ENCODE measurements at places on chromosomes 7 and 10.
A peak's percentile ranks its signal among the peaks of the same experiment; 100 is the strongest.

DNA sequence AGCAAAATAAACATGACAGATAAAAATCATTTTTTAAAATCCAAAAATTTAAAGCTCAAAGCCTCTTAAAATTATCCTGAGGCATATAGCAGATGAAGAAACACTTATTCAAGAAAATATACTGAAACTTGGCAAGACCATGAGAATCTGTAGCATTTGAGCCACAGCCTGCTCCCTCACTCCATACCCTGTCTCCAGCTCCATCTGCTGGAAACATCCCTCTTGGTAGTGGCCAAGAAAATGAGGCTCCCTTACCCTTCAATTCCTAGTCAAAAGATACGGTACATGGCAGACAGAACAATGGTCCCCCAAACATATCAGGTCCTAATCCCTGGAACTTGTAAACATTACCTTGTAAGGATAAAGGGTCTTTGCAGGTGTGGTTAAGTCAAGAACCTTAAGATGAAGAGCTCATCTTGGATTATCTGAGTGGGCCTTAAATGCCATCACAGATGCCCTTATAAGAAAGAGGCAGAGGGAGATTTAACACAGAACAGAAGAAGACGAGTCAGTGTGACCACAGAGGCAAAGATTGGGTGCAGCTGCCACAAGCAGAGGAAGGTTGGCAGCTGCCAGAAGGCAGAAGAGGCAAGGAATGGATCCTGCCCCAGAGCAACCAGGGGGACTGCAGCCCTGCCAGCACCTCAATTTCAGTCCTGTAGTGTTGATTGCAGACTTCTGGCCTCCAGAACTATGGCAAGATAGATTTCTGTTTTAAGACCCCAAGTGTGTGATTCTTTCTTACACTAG is 149.4 kb downstream of the ZNF248 start:
- DNase-seq, result no peak

GRCh38 chr10:73840056-73840402 is 28.6 kb upstream of the NDST2 start:
- DNase-seq, result no peak

GRCh38 chr10:7350541-7351195 is 60.2 kb downstream of the SFMBT2 start:
- DNase-seq, result no peak

- DNase-seq, result no peak
Observed at GRCh38 chr10:67115972-67116371, 190.1 kb downstream of the LRRTM3 start.

DNA sequence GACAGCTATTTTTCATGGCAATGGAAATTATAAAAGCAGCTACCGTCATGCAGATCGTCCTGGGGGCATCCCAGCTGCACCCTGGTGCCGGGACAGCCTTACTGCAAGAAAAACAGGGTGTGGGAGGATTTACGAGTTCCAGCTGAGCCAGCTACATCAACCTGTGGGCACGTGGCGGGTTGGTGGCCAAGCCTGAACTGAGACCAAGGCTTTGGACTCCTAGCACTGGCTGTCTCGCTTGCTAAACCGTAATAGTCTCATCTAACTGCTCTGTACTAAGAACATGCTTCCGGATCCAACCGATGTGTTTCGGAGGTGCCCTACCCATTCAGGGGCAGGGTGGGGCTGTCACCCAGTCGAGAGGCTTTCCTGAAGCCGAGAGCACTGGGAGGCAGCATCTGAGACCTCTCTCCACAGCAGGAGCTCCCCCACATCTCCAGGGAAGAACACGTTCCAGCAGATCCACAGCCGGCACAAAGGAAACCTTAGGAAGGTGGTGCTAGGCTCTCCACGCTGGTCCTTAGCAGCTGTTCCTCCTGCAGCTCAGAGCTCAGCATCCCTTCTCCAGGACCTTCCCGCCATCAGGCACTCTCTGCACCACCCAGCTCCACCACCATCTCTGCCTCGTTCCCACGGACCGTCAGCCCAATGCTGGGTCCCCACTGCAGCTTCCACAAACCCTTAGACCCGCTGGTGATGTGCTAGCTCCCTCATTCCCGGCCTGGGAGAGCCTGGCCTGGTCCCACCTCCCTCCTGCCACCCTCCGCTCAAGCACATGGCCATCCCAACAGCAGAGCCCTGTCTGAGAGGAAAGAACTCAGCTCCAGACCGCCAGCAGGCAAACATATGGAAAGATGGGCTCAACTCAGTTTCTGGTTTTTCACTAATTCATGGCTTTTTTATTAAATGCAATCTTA is 158.5 kb downstream of the PTPRN2 start:
- no peak for DNase-seq

DNA sequence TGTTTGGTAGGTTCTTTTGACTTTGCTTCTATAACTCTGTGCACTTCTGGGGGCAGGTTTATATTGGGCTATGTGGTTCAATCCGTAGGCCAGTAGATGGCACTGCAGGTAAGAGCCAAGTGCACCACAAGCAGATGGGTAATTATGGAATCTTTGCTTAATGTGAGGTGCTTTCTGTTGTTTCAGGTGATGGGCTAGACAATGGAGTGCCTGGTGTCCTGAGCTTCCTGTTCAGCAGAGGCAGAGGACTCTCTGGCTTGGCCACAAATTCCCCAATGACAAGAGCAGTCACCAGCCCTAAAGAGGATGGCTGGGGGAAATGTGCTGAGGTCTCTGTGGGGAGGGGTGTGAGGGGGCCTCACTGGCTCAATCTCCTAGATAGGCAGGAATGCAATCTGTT is 455.0 kb downstream of the CCSER2 start:
- no peak for DNase-seq

GRCh38 chr7:30920584-30921539 is 9.2 kb downstream of the AQP1 start:
- DNase-seq, result no peak

DNA sequence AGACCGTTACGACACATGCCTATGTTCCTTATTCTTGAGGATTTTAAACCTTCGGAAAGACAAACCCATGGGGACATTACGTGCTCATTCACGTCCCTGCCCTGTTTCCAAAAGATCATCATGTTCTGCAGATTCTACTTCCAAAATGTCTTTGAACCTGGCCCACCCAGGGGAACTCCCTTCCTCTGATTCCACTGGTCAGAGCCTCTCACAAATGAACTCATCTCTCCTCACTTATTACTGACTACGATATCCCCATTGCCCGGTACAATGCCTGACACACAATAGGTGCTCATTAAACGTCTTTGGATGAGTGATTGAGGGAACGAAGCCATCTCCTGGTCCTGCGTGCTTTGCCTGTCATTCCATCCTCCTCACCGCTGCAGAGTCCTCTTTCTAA is 168.3 kb upstream of the RNF32 start:
- DNase-seq, result no peak

GRCh38 chr10:71726580-71727104 is 7.1 kb upstream of the C10orf105 start:
- DNase-seq, result no peak

- DNase-seq, result no peak
Observed at GRCh38 chr10:125048094-125048864, 106.4 kb downstream of the ZRANB1 start.

DNA sequence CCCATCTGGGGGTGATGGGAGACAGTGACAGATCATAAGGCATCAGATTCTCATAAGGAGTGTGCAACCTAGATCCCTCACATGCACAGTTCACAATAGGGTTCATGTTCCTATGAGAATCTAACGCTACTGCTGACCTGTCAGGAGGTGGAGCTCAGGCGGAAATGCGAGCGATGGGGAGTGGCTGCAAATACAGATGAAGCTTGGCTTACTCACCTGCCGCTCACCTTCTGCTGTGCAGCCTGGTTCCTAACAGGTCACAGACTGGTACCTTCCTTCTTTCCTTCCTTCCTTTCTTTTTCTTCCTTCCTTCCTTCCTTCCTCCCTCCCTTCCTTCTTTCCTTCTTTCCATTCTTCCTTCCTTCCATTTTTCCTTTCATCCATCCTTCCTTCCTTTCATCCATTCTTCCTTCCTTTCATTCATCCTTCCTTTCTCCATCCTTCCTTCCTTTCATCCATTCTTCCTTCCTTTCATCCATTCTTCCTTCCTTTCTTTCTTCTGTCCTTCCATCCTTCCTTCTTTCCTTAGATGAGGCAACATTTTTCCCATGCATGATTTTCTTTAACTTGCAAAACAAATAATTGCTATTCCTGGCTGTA is 370.0 kb upstream of the AUTS2 start:
- DNase-seq, result no peak

- DNase-seq, result no peak
Observed at GRCh38 chr10:3832022-3832786, 47.2 kb upstream of the KLF6 start.

DNA sequence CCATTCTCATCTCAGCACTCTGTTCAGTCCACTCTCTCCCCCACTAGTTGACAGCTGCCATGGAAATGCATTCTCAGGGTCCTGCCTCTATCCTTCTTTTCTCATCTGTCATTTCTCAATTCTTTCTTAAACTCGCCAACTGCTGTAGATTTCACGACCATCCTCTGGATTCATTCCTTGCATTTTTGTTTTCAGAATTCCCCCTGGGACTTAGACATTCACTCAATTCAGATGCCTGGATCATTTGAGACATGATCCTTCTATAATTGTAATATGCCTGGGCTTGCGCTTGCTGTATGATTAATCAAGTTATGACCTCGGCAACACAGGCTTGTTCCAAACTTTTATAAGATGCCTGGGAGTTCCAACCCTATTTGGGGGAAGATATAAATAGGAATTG is 104.5 kb downstream of the RAB11FIP2 start:
- DNase-seq, result no peak

DNA sequence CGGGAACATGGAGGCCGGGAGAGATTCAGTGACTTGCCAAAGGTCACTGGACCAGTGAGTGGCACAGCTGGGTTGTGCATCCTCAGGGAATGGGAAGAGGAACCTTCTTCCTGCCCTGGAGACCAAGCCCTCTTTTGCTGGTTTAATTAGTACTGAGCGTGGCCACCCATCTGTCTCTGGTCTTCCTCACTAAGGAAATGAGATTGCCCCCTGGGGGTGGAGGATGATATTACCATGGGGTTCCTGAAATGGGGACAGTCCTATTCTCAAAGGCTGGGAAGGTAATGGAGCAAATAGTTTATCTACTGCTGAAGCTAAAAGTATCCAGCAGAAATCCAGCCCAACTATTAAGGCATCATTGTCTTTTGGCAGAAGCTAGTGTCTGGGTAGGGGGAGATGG is 98.6 kb upstream of the FGFR2 start:
- no peak for DNase-seq

DNA sequence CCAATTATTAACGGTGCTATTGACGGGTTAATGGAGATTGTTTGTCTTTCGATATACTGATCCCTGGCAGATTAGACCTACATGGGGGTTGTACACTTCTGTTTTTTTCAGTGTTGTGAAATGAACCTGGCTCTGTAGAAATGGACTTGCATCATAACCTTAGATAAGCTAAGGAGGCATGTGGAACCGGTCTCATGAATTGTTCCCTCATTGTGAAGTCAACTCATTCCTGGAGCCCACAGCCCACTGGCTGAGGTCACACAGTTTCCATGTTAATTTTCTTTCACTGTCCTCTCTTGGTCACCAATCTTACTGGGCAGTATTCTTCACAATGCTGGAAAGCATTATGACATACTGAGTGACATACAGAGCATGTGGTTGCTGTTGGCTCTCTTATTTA is 202.8 kb downstream of the BMPER start:
- no peak for DNase-seq

GRCh38 chr10:46239993-46240683 is 46.7 kb upstream of the ANTXRL start:
- DNase-seq, result no peak

DNA sequence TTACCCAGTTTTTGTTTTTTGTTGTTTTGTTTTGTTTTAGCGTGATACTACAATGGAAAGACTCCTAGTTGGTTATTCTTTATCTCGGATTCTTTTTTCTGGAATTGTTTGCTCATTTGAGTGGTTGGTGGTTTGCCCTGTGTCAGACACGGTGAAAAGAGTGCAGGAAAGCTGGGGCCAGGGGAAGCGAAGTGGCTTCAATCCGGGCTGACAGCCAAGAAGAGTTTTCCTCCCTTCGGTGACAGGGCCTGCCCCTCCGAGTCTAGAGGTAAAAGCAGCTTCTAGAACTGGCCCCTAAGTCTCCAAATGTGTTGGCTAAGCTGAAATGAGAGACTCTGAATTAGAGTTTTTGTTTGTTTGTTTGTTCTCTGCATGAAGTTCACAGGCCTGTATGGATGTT is 5.7 kb upstream of the AP5Z1 start:
- no peak for DNase-seq

- DNase-seq, result no peak
Observed at GRCh38 chr10:3494131-3494837, 290.7 kb downstream of the KLF6 start.

GRCh38 chr10:102227050-102227449 is 951 bp downstream of the ELOVL3 start:
- DNase-seq, result peak; percentile 63

GRCh38 chr10:63769367-63769766 is 248.2 kb downstream of the REEP3 start:
- DNase-seq, result no peak

- DNase-seq, result no peak
Observed at GRCh38 chr7:151637781-151638261, 118.1 kb upstream of the RHEB start.

DNA sequence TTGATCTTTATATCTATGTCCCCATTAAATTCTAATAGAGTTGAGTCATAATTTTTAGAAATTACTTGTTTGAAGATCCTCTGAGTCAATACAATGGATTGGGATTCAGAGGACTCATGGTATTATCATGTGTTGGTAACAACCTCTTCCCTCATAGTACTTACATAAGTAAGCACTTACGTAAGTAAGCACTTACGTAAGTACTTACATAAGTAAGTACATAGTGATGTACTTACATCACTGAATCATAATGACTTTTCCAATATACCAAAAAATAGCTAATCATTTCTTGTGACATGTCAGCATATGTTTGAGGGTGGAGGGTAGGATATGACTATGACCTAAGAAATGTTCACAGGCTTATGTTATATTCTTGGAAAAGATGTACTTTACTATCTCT is 740.5 kb downstream of the SORCS1 start:
- no peak for DNase-seq

GRCh38 chr10:86149257-86149656 is 217.3 kb downstream of the GRID1 start:
- no peak for DNase-seq

- DNase-seq, result no peak
Observed at GRCh38 chr7:159098811-159099655, 45.6 kb downstream of the VIPR2 start.

- no peak for DNase-seq
Observed at GRCh38 chr7:123782071-123782798, 33.4 kb upstream of the WASL start.

Data from SIG-M5 (cell line).